ENCODE measurements at places on chromosomes 1 and 21.

DNA sequence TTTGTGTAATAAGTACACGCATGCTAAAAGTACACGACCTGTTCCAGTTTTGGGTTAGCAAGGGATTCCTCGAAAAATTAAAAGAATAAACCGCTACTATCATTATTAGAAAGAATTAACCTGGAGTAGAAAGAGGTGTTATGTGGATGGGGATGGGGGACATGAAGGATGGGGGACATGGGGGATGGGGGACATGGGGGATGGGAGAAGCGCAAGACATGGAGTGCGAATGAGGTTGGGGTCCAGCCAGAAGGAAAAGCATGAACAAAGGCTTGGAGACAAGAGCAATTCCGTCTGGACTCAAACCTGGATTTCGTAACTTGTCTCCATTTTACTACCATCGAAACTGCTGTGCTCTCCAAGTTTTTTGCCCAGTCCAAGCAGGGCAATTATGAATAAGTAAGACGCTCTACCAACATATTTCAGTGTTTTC lies 591 bp upstream of the KDM1A start:
- no peak for DNase-seq

DNA sequence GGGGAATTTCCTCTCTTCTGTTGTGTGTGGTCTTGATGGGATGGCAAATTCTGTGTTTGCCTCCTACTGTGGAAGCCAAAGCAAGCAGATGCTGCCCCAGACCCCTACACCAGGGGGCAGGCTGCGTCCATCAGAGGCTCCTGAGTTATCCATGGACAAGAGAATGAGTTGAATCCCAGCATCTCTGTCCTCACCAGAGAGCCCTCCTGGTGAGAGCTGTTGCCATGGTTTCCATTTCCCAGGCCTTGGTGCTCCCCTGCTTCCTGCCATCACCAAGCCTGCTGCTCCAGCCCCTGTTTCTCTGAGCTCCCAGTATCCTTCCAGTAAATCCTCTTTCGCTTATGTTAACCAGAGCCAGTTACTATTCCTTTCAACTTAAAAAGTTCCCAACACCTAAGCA lies 20.4 kb upstream of the GNG12 start:
- DNase-seq = no peak

DNA sequence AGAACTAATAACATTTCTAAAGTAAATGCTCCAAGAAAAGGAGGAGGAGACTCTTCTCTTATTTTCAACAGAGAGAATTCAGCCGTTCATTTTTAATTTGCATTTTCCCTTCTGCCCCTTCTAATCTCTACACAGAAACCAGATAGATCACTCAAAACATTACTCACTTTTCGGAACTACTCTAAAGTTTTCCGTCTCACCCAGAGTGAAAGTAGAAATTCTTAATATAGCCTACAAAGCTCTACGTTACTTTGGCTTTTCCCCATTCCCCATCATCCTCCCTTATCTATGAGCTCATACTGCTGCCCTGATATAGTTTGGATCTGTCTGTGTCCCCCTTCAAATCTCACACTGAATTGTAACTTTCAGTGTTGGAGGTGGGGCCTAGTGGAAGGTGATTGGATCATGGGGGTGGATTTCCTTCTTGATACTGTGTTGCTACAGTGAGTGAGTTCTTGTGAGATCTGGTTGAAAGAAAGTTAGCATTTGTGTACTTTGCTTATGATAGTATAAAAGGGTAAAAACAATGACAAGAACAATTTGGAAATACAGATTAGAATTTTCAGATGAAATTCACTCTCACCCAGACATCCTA lies 188.2 kb downstream of the AMY1C start:
- DNase-seq = no peak

GRCh38 chr1:87528754-87529517 lies 200.3 kb downstream of the LMO4 start:
- no peak for DNase-seq

DNA sequence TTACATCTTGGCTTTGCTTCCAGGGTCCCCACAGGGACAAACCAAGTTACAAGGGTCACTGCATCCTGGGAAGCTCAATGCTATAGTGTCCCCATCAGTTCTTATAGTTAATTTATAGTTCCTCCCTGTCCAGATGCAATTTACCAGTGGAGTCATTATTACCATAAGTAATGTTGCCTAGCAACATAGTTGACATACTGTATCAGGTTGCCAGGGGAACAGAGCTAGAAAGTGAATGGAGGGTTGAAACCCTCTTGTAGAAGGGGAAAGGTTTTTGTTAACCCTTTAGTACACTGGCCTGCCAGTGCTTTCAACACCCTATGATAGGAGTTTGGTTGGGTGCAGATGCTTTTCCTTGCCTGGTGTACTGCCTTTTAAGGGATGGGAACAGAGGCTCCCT lies 34.3 kb upstream of the TTC4 start:
- DNase-seq = no peak

GRCh38 chr1:154329551-154330131 lies 4.3 kb downstream of the ATP8B2 start:
- DNase-seq = no peak

GRCh38 chr1:21324368-21325141 lies 34.3 kb upstream of the ECE1 start:
- peak; percentile 59 for DNase-seq

DNA sequence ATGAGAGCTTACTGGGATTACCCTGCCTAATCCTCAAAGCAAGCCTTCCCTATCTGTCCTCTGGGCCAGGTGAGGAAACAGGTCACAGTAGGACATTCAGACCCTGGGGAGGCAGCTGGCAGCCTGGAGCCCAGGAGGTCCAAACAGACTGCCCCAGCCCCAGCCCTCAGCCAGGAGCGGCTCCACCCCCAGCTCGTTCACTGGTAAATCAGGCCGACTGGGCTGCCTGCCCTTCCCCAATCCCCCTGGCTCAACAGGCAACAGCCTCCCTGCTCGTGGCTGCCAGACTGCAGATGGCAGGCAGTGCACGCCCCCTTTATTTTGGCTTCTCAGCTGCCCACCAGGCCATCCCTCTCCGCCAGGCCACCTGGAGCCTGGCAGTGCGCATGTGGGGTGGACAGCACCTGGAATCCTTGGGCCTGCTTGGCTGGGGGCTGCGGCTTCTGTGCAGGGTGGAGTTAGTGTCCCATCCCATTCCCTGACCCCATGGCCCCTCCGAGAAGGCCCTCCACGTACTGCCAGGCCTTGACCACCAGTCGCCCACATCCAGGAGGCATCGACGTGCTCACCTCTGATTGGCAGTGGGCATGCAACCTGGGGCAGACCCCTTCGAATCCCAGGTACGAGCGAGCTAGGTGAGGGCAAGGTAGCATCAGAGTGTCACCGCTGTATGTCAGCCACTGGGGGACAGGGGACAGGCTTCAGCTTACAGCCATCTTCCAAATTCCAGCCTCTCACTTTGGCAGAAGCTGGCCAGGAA lies 11.2 kb upstream of the ZNF670 start:
- no peak for DNase-seq

DNA sequence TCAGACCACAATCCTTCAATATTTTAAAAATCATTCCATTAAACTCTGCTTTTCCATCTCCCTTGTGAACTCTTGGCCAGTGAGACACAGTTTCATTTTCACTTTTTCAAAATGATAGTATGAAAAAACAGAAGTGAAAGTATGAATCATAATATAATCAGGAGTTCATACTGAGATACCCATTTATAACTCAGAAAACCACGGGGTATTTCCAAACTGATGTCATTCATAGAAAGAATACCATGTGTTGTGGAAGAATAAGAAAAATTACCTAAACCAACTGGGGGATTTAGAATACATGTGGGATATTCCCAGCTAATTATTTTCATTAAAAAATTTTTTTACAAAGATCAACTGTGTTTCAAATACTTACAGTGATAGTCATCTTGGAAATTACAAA lies 149.9 kb downstream of the MRPL39 start:
- DNase-seq = no peak

- no peak for DNase-seq
These were observed 22.8 kb upstream of the TSPEAR start for GRCh38 chr21:44734026-44734745.

- DNase-seq = no peak
These were observed 96.2 kb upstream of the CHODL start for GRCh38 chr21:18148401-18148800.

DNA sequence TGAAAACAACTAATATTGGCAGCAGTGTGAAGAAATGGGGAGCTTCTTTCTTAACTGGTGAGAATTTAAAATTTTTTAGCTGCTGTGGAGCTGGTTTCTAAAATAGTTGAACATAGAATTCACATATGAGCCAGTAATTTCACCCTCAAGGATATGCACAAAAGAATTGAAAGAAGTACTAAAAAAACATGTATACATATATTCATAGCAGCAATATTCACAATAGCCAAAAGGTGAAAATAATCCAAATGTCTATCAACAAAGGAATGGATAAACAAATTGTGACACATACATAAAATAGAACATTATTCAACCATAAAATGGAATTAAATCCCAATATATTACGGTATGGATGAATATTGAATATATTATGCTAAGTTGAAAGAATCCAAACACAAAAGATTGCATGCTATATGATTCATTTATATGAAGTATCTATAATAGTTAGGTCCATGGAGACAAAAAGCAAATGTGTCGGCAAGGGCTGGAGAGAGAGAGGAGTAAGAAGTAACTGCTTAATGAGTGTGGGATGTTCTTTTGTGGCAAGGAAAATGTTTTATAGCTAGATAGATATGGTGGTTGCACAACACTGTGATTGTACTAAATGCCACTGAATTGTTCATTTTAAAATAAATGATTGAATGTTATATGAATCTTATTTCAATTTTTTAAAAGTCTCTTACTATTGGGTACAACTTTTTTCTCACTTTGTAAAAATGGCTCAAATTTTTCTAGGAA lies 14.8 kb upstream of the COL11A1 start:
- DNase-seq = no peak

DNA sequence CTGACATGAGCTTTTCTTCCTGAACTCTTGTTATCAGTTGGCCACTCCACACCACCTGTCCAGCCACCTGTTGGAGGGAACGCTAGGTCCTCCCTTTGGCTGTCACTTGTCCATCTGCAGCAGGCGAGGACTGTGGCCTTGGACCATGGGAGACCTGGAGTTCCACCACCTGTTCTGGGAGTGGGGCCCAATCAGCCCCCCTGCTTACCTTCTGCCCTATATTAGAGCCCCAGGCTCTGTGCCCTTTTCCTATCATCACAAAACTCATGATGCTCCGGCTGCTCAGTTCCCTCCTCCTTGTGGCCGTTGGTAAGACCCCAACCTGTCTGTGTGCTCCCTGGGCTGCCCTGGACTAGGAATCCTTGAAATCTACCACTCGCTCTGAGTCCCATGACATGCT lies at the start of gene CELA3A:
Gene CELA3A (plus strand): TSS at position 249 of the 400 bp plus-strand sequence. CDS start 18 bp downstream, at position 267.
- no peak for DNase-seq

DNA sequence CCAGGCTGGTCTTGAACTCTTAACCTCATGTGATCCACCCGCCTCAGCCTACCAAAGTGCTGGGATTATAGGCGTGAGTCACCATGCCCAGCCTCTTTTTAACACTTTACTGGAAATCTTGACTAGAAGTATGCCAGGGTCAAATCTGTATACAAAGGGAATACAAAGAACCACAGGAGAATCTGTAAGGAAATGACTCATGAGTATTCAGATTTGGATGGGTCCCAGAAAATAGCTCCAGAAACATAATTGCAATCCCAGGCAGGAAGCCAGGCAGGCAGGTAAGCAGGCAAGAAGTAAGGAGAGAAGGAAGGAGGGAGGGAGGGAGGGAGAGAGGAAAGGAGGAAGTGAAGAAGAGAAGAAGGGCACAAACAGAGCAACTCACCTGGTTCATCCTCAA lies 22.8 kb upstream of the TIAM1 start:
- no peak for DNase-seq

DNA sequence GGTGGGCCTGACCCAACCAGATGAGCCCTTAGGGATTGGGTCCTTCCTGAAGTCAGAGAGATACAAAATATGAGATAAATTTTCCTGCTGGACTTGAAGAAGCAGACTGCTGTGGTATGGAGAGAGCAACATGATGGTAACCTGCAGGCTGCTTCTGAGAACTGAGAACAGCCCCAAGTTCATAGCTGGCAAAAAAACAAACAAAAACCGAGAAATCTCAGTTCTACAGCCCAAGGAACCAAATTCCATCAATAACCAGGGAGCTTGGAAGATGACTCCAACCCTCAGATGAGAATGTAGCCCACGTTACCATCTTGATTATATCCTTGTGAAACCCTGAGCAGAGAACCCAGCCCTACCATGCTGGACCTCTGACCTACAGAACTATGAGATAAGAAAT lies 316.2 kb downstream of the ZP4 start:
- no peak for DNase-seq

DNA sequence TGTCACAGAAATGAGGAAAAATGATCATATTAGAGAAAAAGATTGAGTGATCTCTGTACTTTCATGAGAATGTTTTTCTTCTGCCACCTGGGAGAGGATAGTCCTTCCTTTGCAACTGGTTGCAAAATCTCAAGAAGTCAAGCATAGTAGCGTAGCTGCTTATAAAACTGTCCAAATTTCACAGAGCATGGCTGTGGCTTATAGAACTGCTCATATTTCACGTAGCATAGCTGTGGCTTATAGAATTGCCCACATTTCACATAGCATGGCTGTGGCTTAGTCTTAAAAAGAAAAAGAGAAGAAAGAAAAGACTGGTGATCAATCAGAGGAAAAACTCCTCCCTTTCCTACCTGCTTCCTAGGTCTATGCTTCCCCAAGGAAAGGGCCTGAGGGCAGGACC lies 329.5 kb downstream of the SIPA1L2 start:
- no peak for DNase-seq

DNA sequence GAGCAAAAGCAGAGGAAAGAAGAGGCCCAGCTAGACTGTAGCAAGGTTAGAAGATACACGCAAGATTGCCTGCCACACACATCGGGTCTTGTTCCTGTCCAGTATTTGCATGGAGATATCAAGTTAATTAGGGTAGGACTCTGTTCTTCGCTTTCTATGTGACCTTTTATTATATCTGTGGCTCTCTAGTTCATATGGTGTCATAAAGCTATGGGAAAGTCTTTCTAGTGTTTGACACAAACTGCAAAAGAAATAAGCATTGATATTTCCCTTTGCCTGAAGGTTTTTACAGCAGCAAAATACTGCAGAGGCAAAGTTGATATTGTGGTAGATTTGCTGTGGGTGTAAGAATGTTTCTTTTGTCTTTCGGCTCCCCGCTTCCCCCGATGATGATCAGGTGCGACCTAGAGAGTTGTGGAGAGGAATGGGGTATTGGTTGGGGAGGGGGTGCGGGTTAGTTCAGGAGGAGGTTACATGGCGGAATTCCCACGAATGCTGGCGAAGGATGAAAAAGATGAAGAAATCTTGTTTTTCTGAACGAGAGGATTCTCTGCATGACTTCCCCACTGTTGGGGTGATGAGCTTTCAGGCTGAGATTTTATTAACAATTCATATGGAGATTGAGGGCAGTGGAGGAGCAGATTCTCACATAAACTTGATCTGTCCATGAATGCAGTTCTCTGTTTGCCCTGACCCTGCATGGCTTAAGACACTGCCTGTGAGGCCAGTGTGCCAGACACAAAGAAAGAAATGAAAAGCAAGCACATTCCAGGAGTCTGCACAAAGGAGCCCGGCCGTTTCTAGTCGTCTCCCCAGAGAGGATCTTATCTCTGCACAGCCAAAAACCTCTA lies 550.2 kb downstream of the USP25 start:
- DNase-seq = no peak

DNA sequence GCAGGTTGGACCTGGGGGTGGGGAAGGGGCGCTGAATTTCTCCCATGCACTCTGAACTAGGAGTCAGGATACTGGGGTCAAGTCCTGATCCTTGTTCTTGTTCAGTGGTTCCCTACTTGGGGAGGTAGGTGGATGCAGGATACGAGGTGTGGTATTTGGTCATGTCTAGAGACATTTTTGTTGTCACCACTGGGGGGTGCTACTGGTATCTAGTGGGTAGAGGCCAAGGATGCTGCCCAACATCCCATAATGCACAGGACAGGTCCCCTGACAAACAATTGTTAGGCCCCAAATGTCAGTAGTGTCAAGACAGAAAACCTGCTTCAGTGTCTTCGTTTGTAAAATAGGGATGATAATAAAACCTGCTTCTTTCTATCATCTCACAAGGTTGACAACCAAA lies 259.0 kb upstream of the FOXD3 start:
- DNase-seq = no peak

All from activated T-helper 1 cell treated with anti-CD3 and anti-CD28 coated beads, Interleukin-2, amount 50 U/mL, for 16 hours (primary cell).